Ovary (tissue), 10 donors: ENCODE measurements at places on chromosomes 5 and 9. TPM values are rescaled to one million over a fixed set of nuclear protein-coding genes. Genes with fewer than 3 reads are reported as not detected.

- peak; percentile 41 for DNase-seq
- H3K4me3 ChIP-seq, result no peak overlapping the region
- no peaks in the 10 kb centered on the region for H3K4me1 ChIP-seq
- H3K36me3 ChIP-seq, result no peaks in the 10 kb centered on the region
- no peak overlapping the region for H3K27ac ChIP-seq
Measured at GRCh38 chr5:154972476-154973080, 31.7 kb downstream of the MRPL22 start.

DNA sequence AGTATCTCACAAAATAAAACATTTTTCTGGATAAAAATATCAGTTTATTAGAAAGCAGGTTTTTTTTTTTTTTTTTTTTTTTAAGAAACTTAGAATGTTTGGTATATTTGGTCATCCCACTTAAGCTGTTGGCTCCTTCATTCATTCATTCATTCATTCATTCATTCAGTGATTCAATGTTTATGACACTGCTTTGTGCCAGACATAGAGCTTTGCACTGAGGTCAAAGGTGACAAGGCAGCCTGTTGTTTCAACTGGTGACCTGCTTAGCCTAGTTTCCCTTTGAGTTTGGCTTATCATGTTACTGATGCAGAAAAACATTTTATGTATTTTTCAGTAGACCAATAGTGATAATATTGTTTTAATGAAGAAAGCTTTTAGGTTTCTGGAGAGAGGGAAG is 23.5 kb downstream of the CPEB4 start:
- H3K4me1 ChIP-seq, result peaks cover 3% of the 10 kb centered on the region
- no peak overlapping the region for H3K4me3 ChIP-seq
- DNase-seq, result no peak
- H3K27ac ChIP-seq, result no peak overlapping the region
- no peaks in the 10 kb centered on the region for H3K36me3 ChIP-seq

- peak overlapping the region; percentile 32 for H3K4me3 ChIP-seq
- no peak overlapping the region for H3K27ac ChIP-seq
- no peaks in the 10 kb centered on the region for H3K36me3 ChIP-seq
- H3K4me1 ChIP-seq, result no peaks in the 10 kb centered on the region
- H3K27me3 ChIP-seq, result no peaks in the 10 kb centered on the region
Measured at GRCh38 chr9:97803167-97804058, 49.6 kb upstream of the FOXE1 start.

DNA sequence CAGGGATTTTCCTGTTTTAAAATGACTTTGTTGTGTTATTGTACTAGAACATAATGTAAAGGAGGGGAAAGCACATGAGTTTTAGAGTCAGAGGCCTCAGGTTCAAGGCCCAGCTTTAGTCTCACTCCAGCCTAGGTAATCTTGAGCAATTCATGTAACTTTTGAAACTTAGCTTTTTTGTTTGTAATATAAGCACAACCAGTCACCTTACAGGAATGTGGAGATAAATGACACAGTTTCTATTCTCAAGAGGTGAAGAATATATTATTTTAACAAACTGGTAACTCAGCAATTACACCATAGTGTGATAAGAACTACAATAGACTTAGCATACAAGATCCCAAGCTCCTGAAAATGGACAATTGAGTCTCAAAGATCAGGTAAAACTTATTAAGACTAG is 51.2 kb downstream of the ADAMTS19 start:
- H3K36me3 ChIP-seq, result no peaks in the 10 kb centered on the region
- H3K4me1 ChIP-seq, result no peaks in the 10 kb centered on the region

- no peaks in the 10 kb centered on the region for H3K36me3 ChIP-seq
- no peaks in the 10 kb centered on the region for H3K27me3 ChIP-seq
- H3K4me1 ChIP-seq, result peaks cover 3% of the 10 kb centered on the region
- H3K4me3 ChIP-seq, result peak overlapping the region; percentile 35
Measured at GRCh38 chr5:173890195-173890991, 2.2 kb downstream of the CPEB4 start.

- no peak overlapping the region for H3K27ac ChIP-seq
- H3K27me3 ChIP-seq, result no peaks in the 10 kb centered on the region
- H3K4me3 ChIP-seq, result no peak overlapping the region
Measured at GRCh38 chr5:112648264-112648663, 89.4 kb upstream of the APC start.

DNA sequence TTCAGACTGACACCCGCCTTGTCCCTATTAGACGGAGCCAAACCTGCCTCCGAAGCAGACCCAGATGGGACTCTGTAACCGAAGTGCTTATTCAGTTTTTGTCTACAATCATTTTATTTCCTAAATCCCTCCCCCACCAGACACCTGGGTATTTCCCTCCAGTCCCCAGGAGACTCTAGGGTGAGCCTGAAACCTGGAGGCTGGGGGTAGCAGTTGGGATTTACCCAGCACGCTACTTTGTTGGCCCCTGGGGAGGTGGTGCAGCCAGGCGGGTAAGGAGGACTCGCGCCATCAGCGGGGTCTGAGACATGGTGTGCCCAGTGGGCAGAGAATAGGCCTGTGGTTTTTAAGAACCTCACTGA is 1.3 kb upstream of the LHX2 start:
- H3K27ac ChIP-seq, result no peak overlapping the region
- H3K4me1 ChIP-seq, result peaks cover 7% of the 10 kb centered on the region
- H3K4me3 ChIP-seq, result no peak overlapping the region
- peaks cover 12% of the 10 kb centered on the region for H3K27me3 ChIP-seq

DNA sequence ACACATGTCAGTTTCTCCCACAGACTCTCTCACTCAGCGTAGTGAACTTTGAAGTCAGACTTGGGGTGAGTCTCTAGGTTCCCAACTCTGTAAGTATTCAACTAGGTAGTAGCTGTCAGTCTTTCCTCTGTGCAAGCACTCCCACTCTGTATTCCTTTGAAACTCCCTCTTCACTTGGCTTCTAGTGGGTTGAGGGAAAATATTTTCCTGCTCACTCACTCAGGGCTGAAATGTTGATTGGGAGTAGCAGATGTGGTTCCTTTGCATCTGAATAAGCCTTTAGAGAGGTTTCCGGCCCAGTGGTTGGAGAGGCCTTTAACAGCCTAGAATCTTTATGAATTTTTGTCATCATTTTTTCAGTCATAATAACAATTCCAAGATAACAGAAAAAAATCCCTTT is 18.1 kb upstream of the ARRDC3 start:
- H3K4me3 ChIP-seq, result no peak overlapping the region
- H3K4me1 ChIP-seq, result peaks cover 3% of the 10 kb centered on the region
- DNase-seq, result no peak
- H3K36me3 ChIP-seq, result no peaks in the 10 kb centered on the region

CDKN2B gene
- 1.0 TPM for total RNA-seq

SEMA5A gene
- total RNA-seq, result 4.3 TPM

CAMK2A gene
- 0.34 TPM for total RNA-seq

MORN5 gene
- not detected for total RNA-seq
